Tibial nerve (tissue), 4 donors: ENCODE measurements at places on chromosomes 4 and X. TPM values are rescaled to one million over a fixed set of nuclear protein-coding genes. Genes with fewer than 3 reads are reported as not detected.

- DNase-seq, result no peak
Observed at GRCh38 chr4:11139871-11140270, 288.8 kb downstream of the HS3ST1 start.

DNA sequence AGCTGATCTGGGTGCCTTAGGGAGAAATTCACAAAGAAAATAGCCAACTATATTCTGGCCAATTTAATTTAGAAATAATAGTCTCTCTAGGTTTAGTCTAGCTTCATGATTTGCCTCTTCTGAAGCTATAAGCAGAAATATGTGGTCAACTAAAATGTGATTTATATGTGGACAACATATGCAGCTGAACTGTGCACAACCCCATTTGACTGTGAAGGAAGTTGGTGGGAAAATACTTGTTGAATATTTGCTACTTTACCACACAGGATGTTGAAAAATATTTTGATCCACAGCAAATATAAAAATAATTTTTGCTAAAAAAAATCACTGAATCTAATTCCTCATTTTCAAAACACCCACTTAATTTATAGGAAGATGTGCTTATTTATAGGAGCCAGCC, 15.7 kb upstream of the RNF128 start:
- no peak for DNase-seq

UGT2B28 gene
- not detected for total RNA-seq

GRCh38 chr4:8672486-8672885, 79.9 kb downstream of the CPZ start:
- no peak for DNase-seq

AFP gene
- not detected for total RNA-seq

CACNA1F gene
- total RNA-seq, result 1.0 TPM

- DNase-seq, result no peak
Observed at GRCh38 chr4:153169776-153170175, 34.5 kb upstream of the TRIM2 start.
